ENCODE measurements at places on chromosomes 2 and 18.
A peak's percentile ranks its signal among the peaks of the same experiment; 100 is the strongest.

DNA sequence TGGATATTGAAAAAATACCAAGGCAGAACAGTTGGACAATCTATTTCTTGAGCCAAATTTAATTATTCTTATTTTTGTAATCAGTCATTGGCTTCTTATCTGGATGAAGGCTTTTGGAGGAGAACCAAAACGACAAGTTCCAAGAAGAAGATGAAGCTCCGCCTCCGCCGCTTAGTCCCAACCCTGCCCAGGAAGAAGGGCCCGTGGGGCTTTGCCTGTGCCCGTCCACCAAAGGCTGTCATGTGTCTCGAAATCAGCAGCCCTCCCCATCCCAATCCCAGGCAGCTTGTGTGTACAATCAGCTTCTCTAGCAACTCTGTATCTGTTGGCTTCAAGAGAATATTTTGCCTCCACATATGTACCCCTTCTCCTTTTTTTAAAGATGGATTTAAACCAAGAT lies 24.6 kb downstream of the PTRHD1 start:
- no peak for DNase-seq

DNA sequence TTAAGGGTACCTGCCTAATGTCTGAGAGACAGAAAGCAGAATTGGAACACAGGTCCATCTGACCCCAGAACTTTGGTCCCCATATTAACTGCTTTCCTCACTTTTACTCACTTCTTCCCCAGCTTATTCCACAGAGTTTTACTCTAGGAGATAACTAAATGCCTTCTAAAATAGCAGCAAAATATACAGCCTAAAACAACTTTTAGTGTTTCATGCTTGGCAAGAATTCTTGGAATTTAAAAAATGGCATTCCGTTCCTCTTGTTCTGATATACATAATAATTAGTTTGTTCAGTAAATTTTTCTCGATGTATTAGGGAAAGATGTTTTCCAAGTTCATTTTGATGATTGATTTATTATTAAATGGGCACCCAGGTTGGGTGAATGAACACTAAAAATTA lies 151.9 kb downstream of the FHOD3 start:
- DNase-seq, result no peak

DNA sequence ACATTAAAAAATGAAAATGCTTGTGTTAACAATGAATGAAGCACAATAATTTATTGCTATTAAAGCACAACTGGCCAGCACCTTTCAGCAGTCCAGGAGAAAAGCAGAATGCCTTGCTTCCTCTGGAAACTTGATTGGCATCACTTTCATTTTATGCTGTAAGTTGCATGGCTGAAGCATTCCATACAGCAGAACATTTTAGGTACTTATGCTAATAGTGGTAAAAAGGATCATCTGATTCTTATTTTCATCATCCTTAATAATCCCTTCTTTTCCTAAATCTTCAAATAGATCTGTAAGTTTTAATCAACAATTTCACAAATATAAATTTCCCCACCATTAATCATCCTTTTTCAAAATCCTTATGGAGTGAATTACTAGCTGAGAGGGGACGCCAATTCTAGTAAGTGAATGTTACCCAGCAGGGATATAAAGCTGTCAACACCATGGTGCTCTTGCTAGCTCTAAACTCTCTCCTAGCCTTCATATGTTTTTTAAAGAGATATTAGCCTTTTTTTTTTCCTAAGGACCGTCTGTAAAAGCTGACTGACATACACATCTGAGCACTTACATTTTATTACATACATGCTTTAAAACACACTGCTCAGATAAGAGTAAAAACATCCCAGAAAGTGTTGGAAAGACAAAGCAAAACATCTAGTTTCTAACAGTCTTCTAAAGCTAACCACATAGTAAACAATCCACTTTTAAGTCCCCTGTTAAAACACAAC lies 5.3 kb downstream of the SATB2 start:
- no peak for DNase-seq

- DNase-seq, result no peak
These were observed 19.2 kb downstream of the HNRNPLL start for GRCh38 chr2:38583524-38583923.

DNA sequence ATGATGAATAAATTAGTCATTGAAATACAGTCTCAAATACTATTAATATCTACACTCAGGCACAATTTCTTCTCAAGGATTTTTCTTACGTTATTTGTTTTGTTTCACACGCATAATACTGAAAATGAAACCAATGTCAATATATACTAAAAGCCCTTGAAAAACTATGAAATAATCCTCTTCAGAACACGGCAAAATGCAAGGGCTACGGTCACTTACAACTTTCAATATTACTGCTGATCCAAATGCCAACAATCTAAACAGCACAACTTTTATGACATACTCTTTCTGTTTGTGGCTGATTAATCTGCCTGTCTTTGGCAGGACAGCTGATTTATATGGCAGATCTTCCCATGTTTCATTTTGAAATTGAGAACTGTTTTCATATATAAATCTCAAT lies 68.3 kb downstream of the LRPPRC start:
- DNase-seq, result no peak

GRCh38 chr2:217552081-217552480 lies 450.7 kb downstream of the TNS1 start:
- no peak for DNase-seq

- DNase-seq, result peak; percentile 7
These were observed 541.4 kb downstream of the PARD3B start for GRCh38 chr2:205086662-205087061.

- DNase-seq, result no peak
These were observed 13.9 kb upstream of the MBP start for GRCh38 chr18:77146249-77147080.

DNA sequence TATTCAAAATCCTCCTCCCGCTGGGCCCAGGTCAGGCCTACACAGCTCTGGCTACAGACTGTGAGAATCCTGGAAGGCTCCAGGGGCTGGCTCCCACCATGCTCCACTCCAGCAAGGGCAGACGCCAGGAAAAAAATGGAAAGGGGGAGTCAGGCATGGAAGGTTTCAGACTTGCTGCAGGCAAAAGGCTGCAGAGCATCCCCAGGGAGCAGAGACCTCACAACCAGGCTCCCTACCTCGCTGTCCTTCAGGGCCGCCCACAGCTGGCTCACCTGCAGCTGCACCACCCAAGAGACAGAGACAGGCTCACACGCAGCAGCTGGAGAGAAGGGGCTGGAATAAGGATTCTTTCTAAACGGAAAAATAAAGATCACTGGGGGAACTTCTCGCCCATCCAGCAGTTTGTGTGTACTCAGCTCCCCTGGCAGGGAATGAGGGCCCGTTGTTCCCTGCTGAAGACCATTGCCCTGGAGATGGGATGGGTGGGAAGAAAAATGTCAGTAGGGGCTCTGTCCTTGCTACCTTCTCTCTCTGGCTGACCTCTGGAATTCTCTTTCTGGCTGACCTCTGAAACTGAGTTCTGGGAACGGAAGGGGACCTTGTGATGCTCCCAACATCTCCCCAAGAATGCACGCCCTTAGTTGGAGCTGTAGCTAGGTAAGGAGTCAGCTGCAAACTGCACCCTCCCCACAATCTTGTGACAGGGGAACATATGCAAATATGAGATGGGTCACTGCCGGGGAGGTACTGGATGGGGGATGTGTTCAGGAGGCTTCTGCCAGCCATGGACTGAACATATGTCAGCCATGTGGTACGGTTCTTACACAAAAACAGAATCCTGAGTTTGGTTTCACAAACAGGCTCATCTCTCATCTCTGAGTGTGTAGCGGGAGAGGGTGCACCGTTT lies 34.5 kb downstream of the BCL2 start:
- DNase-seq, result no peak

DNA sequence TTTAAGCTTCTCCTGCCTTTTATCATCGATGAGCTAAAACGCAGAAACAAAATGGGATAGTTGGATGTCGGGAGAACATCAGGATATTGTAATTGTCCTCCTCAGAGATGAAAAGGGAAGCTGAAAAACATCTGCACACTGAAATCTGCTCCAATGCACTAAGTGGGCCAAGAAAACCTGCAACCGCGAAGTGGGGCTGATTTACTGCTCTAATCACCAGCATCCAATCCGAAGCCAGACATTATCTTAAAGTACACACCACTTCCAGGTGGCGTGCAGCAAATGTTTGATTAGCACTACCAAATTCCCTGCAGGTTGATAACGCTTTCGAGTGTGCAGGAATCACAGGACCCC lies 230.3 kb upstream of the SLC14A2 start:
- DNase-seq, result no peak

DNA sequence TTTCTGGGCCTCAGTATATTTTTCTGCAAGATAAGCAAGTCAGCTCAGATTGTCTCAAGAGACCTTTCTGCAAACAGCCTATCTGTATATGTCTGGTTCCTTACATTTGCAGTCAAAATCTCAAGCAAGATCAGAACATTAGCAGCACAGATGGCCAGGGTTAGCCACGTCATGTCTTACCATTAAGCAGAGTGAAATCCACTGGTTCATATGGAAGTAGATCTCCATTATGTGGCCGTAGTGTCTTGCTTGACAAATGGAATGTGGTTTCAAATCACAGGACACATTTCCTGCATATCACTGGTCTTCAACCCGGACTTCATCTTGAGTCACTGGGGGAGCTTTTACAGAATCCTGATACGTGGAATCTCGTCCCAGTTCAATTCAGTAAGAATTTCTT lies 500.2 kb downstream of the FBXO15 start:
- no peak for DNase-seq

- no peak for DNase-seq
These were observed 132.6 kb upstream of the ZNF236 start for GRCh38 chr18:76689646-76690264.

- no peak for DNase-seq
These were observed 6.7 kb downstream of the TTN start for GRCh38 chr2:178800510-178800909.

DNA sequence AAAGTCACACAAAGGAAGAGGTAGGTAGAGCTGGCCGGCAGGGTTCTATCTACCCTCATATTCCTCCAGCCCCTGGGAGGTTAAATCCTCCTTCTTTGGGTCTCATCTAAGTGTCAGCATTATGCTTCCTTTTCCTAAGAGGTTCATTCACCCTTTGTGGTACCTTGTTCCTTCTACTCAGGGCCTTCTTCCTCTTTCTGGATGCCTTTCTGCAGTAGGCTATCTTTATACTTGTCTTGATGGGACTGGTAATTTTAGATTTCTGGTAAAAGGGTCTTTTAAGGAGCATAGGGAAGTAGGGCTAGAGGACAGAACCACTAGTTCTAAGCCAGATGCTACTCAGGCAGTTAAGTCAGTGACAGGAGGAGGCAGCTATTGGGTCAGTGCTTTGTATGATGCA lies 13.7 kb upstream of the TNP1 start:
- DNase-seq, result no peak

DNA sequence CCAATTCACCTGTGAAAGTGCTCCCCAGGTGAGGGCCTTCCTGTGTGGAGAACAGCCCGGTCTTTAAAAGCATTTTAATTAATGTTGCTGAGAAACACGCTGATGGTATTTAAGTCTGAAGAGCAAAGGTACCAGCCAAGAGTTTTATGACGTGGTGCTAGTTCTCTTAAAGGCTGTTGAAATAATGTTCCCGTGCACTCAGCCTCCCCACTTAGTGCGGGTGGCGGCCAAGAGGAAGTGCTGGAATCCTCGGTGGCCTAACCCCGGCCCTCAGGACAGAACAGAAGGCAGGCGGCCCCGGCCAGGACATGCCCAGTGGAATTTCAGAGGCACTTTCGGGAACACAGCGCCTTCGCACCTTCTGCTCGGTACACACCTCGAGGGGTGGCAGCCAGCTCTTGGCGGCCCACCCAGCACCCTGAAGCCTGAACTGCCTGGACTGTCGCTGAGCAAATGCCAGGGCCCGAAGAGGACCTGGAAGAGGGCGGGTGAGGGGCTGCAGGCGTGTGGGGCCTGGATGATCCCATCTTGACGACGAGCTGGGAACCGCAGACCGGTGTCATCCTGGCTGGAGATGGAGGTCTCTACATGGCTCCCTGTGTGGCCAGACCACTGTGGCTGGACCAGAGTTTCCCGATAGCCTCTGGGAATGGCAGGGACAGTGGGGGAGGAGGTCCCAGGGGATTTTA lies 142.9 kb downstream of the ASB1 start:
- no peak for DNase-seq

DNA sequence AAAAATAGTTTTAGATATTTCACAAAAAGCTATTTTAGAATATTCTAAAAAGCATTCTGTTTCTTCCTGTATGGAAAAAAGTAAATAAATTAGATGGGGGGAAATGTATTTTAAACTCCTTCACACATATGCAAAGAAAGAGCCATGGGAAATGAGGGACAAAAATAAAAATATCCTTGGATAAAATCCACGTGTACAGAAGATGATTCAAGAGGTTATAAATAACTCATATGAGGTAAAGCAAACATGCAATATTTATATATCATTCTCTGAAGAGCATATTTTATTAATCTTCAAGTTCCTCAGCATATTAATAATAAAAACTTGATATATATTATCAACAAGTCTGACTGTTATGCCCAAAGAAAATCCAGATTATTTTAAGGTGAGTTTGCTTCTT lies 8.8 kb upstream of the GFPT1 start:
- DNase-seq, result no peak

GRCh38 chr2:176096986-176097819 lies 2.4 kb upstream of the HOXD12 start:
- no peak for DNase-seq

- DNase-seq, result no peak
These were observed 266.6 kb downstream of the ETAA1 start for GRCh38 chr2:67663776-67664175.

DNA sequence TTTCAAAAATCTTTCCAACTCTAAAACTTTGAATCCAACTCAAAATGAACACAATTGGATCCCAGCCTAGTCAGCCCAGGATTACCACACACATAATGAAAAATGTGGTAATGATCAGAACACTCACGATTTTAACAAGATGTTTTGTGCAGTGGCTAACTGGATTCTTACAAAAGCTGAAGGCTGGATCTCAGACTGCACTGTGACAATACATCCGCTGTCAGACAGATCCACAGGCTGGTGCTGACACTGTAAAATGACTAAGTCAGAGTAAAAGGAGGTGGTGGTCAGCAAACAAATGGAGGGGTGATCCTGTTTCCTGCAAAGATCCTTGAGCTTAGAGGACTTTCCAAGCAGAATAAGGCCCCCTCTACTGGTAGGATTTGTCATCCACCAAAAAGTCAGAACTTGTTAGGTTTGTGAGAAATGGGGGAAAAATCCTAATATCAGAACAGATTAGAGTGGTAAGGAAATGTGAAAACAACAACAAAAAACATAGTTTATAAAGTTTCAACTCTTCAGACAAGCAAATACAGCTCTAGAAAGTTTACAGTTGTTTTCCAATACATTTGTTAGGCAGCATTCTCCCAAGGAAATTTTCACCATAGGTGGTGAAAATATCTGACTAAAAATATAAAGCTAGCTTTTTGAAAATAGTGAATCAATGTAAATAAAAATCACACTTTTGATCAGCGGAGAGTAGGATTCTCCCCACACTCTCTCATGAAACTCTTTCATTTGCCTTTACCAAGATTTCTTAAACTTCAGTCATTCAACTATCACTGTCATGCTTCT lies 211.9 kb downstream of the AGPS start:
- DNase-seq, result peak; percentile 83

GRCh38 chr2:225040856-225041206 lies 1.4 kb downstream of the DOCK10 start:
- DNase-seq, result no peak

DNA sequence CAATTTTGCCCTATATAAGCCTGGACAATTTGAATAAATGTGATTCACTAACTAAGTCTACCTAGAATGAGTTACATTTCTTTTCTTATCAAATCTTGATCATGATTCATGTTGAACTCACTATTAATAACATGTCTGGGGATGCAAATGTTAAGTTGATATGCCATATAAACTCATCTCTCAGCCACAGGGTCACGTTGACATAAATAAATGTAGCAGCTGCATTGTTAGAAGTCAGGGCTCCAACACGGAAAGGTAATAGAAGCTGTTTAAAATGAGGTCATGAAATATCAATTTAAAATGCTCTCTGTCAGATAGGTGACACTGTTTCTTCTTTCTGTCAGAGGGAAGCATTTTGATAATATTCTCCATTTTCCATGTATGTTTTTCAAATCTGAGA lies 521.9 kb downstream of the CCDC85A start:
- no peak for DNase-seq

All from GM04503 (cell line).